ENCODE measurements at places on chromosomes 6 and 20.

DNA sequence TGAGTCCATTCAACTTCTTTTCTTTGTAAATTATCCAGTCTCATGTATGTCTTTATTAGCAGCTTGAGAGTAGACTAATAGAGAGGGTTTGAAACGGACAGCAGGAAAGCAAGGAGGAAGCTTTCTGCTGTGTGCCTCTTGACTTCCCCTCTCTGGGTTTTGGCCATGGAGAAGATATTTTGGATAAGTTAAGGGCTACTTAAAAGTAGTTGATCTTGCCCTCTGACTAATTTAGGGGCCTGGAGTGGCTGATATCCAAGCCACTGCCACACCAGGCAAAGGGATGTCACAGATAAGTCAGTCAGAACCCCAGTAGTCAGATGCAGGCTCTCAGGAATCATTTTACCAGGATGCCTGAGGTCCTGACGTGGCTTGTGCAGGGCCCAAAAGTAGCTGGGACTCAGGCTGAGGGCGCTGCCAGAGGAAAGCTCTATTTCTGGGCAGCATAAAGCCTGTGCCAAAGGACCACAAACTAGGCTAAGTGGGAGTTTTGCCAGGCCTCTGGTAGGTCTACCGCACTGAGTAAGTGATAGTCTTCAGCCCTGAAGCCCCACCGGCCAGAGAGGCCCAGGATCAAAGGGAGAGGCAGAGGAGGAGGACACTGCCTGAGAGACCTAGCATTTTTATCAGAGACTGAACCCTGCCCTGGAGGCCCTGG lies 41.6 kb upstream of the IYD start:
- DNase-seq = no peak

- DNase-seq = no peak
Measured at GRCh38 chr6:106257195-106257594, 68.4 kb downstream of the ATG5 start.

- peak; percentile 58 for DNase-seq
Measured at GRCh38 chr20:10034717-10035571, at the start of gene ANKEF1. Gene ANKEF1 (plus strand): TSS chr20:10034987. CDS start chr20:10038302, 3,315 bp downstream.

DNA sequence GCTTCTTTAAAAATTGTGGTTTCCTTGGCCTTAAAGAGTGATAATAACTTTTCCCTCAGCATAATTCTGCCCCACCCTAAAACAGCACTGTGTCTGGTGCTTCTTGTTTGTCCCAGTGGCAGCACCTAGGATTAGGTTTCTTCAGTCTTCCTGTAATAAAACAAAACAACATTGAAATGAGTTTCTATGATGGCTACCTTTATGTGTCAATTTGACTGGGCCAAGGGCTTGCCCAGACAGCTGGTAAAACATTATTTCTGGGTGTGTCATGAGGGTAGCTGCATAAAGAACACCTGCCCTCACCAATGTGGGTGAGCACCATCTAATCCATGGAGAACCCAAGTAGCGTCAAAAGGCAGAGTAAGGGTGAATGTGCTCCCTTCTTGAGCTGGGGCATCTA lies 117.8 kb downstream of the QRSL1 start:
- DNase-seq = no peak

DNA sequence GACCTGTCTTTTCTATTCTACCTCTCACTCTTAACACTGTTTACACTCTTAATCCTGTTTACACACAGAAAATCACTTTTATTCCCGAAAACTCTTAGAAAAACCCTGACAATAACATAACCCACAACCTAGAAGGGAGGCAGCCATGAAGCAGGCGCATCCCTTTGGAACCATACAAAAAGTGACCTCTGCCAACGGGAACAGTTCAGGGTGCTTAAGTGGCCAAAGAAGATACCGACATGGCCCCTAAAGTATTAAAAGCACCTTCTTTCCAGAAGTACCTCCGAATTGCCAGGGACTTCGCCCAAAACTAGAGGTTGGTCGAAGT lies 490 bp downstream of the MMUT start:
- no peak for DNase-seq

DNA sequence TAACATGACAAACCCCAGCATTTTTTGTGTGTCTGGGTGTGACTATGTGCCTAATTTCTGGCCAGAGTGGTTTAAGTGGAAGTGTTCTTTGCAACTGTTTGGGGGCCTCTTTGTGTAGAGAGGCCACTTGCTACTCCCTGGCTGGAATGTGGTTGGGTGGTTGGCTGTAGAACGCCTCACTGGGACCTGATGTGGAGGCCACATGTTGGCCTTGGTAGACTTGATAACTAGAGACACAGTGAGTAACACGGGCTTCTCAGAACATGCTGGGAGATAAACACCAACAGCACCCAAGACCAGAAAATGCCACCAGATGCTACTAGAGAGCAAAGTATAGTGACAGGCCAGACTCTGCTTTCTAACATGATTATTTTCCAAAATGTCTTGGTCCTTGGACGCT lies 111.2 kb upstream of the ZFP64 start:
- DNase-seq = no peak

DNA sequence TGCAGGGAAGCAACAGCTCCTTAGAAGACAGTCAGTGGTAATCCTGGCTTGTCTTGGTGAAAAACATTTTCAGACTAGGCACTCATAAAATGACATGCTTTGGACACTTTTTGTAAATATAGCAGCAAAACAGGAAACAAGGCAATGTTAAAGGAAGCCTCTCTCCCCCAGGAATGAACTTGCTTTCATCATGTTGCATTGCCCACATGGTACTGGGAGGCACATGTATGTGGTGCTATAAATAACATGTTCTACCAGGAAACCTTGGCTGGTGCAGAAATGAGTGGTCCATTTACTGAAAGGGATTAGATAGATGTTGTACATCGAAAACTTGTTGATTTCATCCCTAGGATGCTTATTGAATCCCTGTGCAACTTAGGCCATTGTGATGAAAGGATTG lies 121.4 kb upstream of the RREB1 start:
- no peak for DNase-seq

GRCh38 chr6:41460742-41461336 lies 85.3 kb upstream of the FOXP4 start:
- no peak for DNase-seq

DNA sequence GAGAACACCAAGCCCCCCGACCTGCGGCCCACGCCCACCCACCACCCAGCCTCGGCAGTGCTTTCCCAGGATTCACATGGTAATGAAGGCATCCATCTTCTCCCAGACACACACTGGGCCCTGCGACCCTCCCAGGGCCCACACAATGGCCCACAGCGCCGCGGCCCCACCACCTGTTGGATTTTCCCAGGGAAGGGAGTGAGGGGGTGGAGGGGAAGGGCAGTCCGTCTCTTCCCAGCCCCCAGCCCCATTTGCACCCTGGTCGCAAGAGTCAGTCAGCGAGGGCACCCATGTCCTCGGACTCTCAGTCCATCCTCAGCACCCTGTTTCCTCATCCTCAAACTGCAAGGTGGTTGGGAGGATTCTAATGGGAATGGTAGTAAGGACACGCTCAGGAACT lies 23.7 kb upstream of the ID1 start:
- no peak for DNase-seq

- peak; percentile 16 for DNase-seq
Measured at GRCh38 chr20:43955062-43955749, 40.6 kb downstream of the TOX2 start.

DNA sequence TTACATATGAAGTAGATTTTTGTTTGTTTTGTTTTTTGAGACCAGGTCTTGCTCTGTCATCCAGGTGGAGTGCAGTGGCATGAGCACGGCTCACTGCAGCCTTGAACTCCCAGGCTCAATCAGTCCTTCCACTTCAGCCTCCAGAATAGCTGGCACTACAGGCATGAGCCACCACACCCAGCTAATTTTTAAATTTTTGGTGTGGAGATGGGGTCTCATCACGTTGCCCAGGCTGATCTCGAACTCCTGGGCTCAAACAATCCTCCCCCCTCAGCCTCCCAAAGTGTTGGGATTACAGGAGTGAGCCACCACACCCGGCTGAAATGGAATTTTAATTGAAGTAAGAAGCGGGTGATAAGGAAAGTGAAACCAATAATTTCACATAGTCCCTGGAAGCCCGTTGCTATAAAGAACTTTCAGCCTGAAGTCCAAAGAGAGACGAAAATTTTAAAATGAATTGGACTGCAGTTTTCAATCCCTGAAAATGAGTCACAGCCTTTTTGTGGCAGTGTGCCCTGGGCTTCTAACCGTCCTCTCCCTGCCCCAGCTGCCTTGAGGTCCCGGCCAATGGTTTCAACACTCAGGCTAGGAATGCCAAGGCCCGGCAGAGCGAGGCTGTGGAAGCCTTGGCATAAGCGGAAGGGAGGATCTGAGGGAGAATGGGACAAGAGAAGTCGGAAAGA lies 757 bp downstream of the RAET1E start:
- no peak for DNase-seq

DNA sequence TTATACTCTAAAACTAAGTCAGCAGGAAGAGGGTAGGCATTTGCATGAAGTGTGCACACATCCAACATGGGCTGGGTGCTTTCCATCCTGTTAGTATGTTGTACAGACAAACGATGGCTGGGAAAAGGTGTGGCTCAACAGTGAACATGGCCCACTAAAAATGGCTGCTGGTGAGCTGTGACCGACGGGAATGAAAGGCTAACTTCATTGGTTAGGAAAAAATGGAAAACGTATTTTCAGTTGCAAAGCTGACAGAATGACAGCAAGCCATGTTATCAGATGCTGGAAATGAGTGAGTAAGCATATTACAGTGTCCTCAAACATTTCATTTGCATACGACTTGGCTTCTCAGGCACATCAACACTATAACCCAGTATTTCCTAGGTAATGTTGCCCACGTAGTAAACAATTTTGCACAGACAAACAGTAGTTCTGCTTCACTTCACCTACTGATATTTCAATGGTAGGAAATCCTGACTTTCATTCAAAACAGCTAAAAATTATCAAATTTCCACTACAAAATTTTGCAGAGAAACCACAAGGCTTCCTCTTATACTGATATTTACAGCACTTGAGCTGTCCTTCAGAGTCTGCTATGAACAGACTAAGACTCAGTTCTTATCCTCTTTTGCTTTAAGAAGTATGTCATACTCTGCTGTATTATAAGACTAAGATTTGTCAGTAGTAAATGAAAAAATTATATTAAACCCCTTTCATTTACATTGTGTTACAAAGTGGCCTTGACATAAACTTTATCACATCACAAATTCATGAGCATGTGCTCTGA lies 98.9 kb downstream of the IRF4 start:
- no peak for DNase-seq

DNA sequence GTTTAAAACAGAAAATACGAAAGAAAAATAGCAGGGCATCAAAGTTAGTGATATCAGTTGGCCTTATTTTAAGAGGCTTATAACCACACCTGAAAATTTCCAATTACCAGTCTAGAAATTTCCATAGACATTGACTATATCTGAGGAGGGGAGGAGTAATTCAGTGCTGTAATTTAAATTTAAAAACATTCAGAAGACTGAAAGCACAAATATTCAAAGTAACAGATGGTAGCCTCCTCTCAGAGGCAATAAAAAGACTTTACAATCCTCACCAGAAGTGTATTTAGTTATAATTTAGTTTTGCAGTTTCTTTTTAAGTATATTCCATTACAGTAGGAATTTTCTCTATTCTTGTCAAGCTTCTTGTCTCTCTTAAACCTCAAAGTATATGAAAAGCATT lies 18.4 kb upstream of the LOC128125822 start:
- no peak for DNase-seq
